ENCODE measurements at places on chromosomes 16 and 17.

GRCh38 chr17:20010099-20010863, 1.1 kb downstream of the SPECC1 start:
- peak; percentile 77 for DNase-seq

- peak; percentile 16 for DNase-seq
Observed at GRCh38 chr17:58338841-58339754, 10.5 kb upstream of the TSPOAP1 start.

GRCh38 chr17:61849674-61850073, 13.7 kb downstream of the BRIP1 start:
- no peak for DNase-seq

GRCh38 chr17:42177684-42178083, 3.3 kb downstream of the KCNH4 start:
- DNase-seq: no peak

DNA sequence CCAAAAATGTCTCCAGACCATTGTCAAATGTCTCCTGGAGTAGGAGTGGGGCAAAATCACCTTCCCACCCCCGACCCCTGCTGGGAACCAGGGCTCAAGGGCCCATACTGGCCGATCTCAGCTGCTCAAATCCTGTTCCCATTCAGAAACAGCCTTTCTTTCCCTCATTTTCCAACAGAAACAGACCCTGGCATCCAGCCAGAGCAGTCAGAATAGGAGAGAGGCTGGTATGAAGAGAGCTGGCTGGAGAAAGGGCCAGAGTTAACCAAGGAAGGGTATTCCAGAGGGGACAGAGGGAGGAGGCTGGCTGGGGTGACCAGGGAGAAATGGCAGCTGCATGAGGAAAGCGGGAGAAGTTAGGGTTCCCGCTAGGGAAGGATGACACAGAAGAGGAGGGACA, 199.1 kb downstream of the XYLT1 start:
- peak; percentile 81 for DNase-seq

- no peak for DNase-seq
Observed at GRCh38 chr16:62272035-62272434, 235.8 kb upstream of the CDH8 start.

DNA sequence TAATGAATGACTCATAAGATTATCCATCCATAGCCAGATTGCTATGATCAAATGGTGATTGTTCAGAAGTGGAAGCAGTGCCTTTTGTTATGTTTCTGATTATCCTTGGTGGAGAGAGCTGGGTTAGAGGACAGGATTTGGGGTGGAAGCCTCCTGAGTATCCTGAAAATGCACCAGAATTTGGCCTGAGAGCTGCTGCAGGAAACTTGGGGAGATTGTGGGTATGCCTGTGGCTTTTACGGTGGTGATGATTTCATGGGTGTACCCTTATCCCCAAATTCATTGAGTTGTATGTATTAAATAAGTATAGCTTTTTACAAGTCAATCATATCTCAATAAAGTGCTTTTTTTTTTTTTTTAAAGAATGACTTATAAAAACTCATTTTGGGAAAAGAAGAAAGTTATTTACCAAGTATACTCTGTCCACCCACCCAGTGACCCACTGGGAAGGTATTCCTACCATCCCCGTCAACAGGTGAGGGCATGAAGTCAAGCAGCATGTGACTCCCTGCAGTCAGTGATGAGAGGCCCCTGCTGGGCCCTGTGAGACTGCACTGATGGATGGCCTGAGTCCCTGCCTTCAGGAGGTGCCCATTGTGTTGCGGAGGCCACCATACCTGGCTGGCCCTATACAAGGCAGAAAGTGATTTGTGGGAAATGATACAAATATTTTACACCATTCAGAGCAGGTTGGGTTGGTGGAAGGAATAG, 28.4 kb downstream of the NKD1 start:
- DNase-seq: no peak

DNA sequence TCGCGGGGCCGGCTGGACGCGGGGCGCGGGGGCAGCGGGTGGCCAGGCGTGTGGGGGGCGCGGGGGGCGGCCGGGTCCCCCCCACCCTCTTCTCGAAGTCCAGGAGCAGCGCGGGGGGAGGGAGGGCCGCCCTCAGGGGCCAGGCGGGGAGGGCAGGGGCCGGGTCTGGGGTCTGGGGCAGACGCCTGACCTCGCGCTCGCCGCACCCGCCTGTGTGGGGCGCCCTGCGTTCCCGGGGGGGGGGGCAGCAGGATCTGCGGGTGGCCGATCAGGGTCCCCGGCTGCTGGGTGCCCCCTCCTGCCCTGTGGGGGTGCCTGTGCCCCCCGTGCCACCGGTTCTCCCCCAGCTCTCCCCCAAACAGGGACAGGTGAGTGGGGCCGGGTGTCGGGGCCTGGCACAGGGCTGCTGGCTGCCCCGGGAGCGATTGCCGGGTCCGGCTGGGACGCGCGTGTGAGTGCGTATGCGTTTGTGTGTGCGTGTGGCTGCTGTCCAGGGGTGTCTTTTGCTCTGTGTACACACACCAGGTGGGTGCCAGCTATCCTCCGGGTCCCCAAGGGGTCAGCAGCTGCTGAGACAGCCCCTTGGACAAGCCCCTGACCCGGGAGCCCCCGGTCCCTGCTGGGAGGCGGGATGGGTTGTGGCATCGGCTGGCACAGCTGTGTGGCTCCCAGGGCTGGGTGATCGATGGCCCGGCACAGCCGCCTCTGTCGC, 663 bp downstream of the PRR35 start:
- no peak for DNase-seq

DNA sequence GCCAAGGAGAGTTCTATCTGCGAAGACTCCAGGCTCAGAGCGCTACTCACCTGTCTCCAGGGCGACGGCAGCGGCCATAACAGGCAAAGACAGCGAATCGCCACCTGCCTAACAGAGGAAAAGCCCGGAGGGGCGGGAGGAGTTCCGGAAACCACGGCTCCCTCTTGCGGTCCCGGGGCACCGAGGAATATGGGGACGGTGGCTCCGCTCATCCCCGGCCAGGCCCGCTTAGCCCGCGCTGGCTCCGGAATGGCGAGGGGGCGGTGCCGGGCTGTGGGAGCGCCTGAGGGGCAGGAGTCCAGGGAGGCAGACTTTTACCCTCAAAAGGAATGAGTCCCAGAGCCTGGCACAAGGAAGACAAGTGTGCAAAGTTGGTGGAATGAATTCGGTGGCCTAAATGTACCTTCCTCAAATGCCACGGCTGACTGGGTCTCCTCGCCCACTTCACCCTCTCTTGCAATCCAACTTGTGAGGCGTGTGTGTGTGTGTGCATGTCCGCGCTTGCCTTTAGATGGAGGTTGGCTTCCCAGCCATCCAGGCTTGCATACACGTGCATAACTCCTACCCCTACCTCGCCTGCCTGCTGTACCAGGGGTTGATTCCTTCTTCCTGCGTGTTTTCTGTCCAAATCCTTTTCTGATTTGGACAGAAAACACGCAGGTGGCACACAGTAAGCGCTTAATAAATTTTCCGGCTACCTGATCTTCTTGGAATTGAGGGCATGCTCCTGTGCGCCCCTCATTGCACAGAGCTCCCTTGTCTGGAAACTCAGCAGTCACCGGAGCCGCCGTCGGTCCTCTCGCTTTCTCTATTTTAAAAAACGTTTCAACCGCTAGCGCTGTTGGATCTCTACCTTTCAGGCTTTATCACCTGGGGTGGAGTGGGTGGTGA, 3.5 kb downstream of the C17orf100 start:
- DNase-seq: peak; percentile 59

- DNase-seq: no peak
Observed at GRCh38 chr17:45135978-45136791, 698 bp downstream of the ACBD4 start.

Measured in tongue (tissue), 3 donors.